ENCODE measurements at places on chromosomes 6 and 20.

GRCh38 chr6:81769824-81770223 is 17.3 kb upstream of the TENT5A start:
- DNase-seq = no peak

DNA sequence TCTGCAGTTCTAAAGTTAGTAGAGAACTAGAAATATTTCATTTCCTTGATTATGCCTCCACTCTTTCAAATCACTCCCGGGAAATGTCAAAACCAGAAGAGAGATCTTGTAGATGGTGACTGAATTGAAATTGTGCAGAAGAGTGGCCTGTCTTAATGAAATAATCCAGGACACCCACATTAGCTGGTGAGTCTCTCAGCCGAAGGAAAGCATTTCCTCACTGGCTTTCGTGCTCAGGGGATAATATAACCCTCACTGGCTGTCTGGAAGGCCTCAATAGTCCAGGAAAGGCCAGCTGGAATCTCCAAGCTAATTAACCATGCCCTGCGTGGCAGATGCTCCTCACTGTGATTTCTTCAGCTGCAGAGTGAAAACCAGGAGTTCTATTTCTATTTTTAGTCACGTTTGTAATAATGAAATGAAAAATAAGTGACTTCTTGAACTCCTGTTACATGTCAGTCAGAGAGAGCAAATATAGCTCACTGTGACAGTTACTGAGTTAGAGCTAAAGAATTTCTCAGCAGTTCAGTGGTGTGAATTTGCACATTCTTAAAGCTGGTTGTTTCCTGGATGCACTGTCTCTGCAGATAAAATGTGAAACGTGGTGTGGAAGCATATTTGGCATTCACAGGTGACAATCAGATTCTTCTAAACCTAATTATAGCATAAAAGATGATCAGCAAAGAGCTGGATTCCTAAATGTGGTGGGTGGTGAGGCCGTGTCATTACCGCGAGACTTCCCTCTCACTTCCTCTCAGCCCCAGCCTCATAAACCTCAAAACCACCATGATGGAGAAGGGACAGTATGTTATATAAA is 211.7 kb downstream of the LMBRD1 start:
- no peak for DNase-seq

GRCh38 chr20:8749101-8749500 is 319.8 kb upstream of the PLCB4 start:
- no peak for DNase-seq

DNA sequence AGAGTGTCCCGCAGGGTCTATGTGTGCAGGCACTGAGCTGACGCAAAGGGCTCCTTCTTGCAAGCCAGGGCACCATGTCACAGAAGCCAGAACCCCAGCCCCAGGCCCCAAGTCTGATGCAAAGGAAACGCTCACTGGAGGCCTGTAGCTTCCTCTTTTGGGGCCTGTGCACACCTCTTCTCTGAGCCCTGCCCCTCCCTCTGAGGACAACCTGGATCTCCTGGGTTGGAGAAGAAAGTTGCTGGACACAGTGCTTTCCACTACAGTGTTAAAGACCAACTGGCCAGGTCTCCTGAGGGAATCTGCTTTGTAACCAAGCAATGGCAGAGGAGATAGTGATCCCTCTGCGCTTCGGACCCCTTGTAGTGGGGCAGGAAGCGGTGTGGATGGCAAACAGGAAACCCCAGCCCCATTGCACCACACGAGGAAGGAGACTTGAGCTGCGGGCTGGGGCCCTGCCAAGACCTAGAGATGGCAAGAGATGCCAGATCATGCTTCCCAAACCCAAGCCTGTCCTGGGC is 90.0 kb downstream of the PRND start:
- no peak for DNase-seq

- no peak for DNase-seq
Observed at GRCh38 chr6:135527960-135528249, 30.4 kb upstream of the AHI1 start.

DNA sequence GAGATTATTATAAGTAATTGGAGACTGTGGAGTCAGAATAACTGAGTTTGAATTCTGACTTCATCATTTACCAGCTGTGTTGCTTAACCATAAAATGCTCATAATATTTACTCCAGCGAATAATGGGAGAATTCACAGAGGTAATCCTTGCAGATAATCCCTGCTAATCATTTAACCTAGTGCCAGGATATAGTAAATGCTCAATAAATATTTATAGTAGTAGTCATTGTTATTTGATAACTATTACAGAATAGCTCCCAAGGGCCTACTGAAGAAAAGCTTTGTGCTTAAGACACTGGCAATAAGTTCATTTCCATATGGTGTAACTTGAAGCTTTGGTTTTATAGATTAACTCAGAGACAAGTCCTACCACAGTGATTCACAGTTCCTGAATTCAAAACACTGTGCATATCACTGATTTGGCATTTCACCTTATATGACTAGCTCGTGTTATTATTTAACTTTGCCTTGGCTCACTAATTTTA is 208.8 kb upstream of the PLCB4 start:
- no peak for DNase-seq

- peak; percentile 59 for DNase-seq
Observed at GRCh38 chr6:156111913-156112312, 656.3 kb upstream of the NOX3 start.

GRCh38 chr20:51134405-51134804 is 111.5 kb upstream of the KCNG1 start:
- no peak for DNase-seq

DNA sequence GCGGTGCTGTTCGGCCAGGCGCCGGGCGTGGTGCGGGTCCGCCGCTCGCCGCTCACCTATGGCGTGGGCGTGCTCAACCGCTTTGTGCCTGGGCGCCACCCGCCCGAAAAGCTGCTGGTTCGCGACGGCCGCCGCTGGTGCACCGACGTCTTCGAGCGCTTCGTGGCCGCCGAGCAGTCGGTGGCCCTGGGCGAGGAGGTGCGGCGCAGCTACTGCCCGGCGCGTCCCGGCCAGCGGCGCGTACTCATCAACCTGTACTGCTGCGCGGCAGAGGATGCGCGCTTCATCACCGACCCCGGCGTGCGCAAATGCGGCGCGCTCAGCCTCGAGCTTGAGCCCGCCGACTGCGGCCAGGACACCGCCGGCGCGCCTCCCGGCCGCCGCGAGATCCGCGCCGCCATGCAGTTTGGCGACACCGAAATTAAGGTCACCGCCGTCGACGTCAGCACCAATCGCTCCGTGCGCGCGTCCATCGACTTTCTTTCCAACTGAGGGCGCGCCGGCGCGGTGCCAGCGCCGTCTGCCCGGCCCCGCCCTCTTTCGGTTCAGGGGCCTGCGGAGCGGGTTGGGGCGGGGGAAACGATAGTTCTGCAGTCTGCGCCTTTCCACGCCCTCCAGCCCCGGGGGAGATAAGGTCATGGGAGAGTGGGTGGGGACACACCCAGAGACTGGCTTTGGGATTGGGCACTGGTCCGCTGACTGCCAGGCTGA is 15.7 kb downstream of the ADISSP start:
- peak; percentile 54 for DNase-seq

DNA sequence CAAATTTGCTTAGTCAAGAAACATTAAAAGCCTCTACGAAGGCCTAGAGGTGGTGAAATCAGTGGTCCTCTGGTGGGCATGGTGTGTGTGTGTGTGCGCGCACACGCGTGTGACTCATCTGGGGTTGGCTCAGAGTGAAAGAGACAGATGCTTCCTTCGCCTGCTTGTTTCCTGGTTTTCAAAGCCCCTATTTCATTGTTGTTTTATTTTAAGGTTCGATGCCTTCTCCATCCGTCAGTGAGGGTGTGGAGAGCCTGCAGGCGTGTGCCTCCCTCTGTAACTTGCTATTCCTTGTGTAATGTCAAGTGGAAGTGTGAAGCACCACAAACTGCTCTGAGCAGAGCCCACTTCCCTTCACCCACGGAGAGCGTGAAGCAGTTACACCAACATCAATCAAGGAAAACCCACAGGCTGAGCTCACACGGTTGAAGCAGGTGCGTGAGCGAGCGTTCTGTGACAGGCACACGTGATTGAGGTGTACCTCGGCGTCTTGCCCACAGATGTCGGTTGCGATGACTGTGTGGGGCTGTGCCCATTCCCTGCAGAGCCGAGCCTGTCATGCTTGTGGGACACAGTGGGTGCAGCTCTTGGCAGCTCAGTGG is 233.9 kb downstream of the PRL start:
- DNase-seq = no peak

- no peak for DNase-seq
Observed at GRCh38 chr6:28336284-28337120, 554 bp upstream of the ZSCAN31 start.

DNA sequence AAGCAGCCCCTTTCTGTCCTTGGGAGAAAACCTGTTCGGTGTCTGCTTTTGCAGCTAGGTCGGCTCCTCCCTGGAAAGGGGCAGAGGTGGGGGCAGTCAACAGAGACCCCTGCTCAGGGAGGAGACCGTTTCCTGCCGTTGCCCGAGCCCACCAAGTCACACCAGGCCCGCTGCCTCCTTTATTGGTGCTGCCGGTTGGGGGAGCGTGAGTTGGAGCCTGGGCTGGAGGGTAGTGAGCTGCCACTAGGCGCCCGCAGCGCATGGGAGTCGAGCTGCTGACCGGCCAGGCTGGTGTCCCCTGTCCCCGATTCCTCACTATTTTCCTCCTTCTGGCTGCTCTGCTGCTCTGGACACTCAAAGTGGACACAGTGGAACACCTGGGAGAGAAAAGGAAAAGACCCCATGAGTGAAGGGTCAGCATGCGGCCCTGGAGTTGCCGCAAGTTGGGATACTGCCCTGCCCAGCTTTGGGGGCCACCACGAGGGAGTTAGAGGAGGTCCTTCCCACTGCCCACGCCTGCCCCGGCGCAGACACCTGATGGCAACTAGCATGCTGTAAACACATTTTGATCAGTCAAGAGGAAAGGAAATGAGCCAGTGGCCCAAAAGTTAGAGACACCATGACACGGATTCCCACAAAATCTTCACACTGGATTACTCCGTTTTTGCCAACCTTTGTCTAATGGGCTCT is 355.4 kb downstream of the ZFAND3 start:
- DNase-seq = no peak

GRCh38 chr6:149463781-149464180 is 21.0 kb downstream of the ZC3H12D start:
- no peak for DNase-seq

DNA sequence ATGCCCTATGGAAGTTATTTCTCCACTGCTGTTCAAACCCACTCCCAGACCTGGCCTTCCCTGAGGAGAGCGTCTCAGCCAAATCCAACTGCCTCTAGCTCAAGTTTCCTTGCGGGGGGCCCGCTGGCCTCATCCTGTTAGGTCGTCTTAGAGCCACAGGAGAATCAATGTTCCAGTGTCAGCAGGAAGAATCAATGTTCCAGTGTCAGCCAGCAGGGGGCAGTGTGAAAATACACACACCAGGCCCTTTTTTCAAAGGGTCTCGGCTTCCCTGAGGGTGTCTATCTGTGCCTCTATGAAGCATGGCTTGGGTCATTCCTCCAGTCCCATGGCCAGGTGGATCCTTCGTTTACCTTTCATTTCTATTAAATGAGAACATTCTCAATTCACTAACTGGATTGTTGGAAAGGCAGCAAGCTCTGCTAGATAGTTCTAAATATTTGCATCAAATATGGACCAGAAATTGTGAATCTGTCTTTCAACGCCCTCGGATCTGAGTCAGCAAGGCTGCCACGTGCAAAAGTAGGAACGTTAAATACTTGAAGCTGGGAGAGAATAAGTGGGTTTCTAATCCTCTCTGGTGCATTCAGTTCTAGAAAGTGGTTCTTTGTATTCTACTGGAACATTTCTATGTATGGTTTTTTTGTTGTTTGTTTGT is 19.2 kb downstream of the PRND start:
- DNase-seq = peak; percentile 79

DNA sequence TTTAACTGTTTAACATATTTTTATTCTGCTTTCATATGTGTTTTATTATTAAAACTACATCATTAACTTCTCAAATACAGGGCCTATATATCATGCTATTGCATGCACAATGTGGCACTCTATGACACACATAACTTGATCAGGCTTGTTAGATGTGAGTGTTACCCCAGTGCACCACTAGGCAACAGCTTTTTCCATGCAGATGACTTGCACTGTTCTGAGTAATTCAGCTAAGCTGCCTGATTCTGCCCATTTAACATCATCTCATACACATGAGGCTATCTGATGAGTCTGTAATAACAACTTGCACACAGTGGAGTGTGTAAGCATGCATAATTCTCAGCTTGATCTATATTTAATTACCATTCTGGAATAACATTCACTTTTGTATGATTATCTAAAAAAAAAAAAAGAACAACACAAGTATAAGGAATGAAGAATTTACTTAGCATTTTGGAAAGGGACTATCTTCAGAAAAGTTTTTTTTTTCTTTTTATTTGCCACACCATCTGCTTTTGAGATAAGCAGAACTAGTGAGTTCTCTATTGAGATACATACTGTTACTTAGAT is 83.1 kb downstream of the GRM1 start:
- no peak for DNase-seq

- no peak for DNase-seq
Observed at GRCh38 chr6:146670161-146670560, 71.4 kb downstream of the ADGB start.

DNA sequence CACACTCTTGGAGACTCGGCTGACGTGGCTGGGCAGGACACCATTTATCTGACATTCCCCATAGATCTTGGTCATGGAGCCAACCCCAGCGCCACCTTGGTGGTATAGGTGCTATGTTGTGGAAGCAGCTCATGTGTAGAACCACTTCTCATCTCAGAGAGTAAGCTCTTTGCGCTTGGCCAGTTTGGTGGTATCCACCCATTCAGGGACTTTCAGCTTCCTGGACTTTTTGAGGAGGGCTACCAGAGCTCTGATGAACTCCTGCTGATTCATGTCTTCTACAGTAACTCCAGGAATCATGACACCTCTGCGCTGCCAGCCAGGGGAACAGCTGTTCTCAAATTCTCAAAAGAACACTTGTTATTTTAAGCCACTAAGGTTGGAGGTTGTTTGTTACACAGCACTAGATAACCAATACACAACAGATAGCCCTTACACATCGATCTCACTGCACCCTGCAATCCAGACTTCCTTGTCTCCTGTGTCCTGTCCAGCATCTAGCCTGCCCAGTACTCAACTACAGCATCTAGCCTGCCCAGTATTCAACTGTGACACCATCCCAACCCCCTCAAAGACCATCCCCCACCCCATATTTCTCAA is 86.0 kb upstream of the SLC22A16 start:
- no peak for DNase-seq

DNA sequence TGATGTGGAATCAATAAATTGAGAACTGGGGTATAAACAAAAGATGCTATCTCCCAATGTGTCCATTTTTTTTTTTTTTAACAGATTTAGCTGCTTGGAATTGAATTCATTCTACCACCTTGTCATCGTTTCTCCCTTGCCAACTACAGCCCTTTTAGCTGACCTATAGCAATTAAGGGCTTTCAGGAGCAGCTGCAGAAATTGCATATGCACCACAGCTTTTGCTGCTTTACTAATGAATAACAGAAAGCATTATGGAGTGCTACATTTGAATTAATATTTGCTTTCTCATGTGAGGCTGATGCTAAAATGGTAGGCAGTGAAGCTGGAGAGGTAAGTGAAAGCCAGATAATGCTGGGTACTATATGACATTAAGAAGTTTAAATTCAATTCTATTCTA is 5.7 kb downstream of the SESN1 start:
- no peak for DNase-seq

All from glutamatergic neuron (in vitro differentiated cells).